ENCODE measurements at places on chromosomes 6 and 20. TPM values are rescaled to one million over a fixed set of nuclear protein-coding genes. Genes with fewer than 3 reads are reported as not detected.

- no peak for DNase-seq
Observed at GRCh38 chr6:31945154-31945506, 765 bp upstream of the CFB start.

- DNase-seq = no peak
Observed at GRCh38 chr6:71651636-71652035, 234.7 kb upstream of the RIMS1 start.

- no peak for DNase-seq
Observed at GRCh38 chr20:61263084-61263695, 11.1 kb downstream of the CDH4 start.

GRCh38 chr6:108694816-108695215 is 134.1 kb downstream of the FOXO3 start:
- no peak for DNase-seq

DNA sequence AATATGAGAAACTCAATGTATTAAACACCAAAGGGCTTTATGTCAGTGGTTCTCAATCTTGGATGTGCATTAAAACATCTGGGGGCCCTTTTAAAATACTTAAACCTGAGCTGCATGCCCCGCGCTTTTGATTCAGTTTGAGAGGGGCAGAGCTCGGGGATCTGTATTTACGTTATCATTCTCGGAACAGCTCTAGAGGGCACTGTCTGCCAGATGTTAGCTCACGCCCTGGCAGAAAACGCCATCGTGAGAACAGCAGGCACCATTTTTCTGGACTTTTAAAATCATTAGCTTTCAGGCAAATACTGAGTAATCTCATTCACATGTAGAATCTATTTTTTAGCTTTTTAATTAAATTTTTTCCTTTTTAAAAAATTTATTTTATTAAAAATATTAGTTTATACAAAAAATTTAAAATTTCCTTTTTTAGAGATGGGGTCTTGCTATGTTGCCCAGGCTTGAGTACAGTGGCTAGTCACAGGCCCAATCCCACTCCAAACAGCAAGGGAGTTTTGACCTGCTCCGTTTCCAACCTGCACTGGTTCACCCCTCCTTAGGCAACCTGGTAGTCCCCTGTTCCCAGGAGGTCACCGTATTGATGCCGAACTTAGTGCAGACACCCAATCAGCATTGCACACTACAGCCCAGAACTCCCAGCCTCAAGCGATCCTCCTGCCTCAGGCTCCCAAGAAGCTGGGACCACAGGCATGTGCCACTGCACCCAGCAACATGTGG is 30.0 kb upstream of the ZNF133 start:
- peak; percentile 53 for DNase-seq

DNA sequence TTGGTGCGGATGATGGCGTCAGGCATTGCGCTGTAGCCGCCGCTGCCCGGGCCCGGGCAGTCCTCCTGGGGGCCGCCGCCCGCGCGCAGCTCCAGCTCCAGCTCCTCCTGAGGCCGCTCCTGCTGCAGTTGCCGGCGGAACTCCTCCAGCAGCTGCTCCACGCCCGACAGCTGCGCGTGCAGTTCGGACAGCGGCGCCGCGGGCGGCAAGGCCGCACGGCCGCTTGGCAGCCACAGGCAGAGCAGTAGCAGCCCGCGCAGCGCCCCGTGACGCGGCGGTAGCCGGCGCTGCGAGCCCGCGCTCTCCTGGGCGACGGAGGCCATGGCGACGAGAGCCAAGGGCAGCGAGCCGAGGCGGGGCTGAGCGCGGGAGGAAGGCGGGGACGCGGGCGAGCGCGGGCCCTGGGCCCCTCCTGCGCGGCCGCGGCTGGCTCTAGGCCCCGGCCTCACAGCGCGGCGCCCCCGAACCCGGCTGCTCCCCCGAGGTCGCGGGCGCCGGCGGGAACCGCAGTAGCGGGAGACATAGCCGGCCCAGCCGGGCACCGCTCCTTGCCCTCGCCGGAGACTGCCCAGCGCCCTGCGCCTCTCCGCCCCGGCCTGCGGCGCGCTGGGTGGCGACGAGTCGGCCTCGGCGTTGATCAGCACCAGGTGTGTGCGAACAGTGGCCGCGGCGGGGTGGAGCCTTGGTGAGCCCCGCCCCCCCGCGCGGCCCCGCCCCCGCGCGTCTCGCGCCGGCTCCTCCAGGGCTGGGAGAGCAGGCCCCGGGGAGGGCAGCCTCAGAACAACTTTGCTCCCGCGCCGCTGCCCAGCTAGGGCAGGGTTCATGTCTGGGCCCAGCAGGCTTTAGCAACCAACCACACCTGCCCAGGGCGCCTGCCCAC is at the start of gene LRP11:
LRP11 (minus strand) TSS at position 662 of the 880 bp plus-strand sequence; CDS start at position 323, 339 bp downstream.
- DNase-seq = peak; percentile 93

DNA sequence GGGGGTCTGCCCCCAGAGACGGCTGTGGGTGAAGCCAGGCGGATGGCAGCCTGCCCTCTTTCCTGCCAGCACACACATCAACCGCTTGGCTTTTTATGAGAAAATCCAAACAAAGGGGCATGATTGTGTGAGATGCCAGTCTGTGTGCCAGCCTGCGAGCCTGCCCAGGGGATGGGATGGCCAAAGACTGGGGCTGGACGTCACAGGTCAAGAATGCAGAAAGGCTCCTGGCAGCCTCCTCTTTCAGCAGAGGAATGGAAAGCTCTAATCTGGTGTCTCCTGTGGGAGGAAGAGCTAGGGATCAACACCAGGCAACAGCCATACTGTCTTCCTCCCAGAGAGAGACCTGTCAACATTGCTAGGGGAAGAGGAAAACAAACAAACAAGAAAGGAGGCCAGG is 15.8 kb downstream of the TUBB2B start:
- DNase-seq = no peak

GRCh38 chr20:17609811-17610377 is 40.0 kb downstream of the DSTN start:
- no peak for DNase-seq

GRCh38 chr20:52983726-52984450 is 11.7 kb downstream of the TSHZ2 start:
- DNase-seq = peak; percentile 82

DNA sequence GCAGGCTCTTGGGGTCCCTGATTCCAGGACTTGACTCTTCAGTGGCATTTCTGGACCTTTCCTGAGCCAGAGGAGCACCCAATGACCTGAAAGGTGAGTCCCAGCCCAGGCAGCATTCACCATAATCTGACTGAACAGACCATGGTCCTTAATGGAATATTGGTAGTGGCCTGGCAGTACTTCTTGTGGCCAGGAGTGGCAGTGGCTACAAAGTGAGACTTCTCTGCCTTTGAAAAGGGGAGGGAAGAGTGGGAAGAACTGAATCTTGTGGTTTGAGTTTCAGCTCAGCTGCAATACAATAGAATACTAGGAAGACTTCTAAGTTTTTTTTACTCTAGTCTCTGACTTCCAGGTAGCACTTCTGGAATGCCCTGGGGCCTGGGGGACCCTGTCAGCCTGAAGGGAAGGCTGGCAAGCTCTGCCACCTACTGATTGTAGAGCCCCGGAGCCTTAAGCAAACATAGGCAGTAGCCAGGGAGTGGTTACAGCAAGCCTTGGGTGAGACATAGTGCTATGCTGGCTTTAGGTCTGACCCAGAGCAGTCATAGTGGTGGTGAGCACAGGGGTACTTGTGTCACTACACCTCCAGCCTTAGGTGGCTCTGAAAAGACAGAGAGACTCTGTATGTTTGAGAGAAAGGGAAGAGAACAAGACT is 674.2 kb upstream of the MANEA start:
- DNase-seq = no peak

DNA sequence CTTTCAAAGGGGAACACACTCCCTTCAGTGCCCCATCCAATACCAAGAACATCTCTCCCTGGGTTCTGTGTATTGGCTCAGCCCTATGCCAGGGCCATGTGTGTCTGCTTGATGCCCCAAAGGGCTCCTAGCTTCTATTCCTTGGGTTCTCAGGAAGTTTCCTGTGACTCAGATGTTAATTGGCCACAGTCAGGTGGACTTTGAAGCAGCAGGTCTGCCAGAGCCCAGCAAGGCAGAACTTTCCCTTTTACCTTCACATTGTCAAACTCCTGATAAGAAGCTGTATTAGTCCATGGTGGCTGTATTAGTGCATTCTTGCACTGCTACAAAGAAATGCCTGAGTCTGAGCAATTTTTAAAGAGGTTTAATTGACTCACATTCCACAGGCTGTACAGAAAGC is 116.0 kb upstream of the PTPRT start:
- no peak for DNase-seq

- DNase-seq = no peak
Observed at GRCh38 chr6:82056567-82056966, 191.0 kb downstream of the IBTK start.

DNA sequence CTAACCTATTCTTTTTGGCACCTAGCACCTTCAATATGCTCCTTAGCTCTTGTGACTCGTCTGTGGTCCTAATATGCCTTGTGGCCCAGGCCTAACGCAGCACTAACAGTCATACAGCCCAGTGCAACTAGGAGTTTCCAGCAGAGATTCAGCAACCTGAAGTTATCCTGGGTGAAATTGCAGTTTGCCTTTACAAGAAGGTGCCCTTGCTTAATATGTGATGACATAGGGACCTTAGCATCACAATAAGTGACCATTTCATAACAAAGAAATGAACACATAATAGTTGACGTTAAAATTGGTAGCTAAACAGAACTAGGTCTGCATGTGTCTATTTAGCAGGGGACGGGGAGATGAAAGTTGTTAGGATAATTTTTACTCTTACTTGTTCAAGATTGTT is 10.1 kb downstream of the FIG4 start:
- DNase-seq = no peak

DNA sequence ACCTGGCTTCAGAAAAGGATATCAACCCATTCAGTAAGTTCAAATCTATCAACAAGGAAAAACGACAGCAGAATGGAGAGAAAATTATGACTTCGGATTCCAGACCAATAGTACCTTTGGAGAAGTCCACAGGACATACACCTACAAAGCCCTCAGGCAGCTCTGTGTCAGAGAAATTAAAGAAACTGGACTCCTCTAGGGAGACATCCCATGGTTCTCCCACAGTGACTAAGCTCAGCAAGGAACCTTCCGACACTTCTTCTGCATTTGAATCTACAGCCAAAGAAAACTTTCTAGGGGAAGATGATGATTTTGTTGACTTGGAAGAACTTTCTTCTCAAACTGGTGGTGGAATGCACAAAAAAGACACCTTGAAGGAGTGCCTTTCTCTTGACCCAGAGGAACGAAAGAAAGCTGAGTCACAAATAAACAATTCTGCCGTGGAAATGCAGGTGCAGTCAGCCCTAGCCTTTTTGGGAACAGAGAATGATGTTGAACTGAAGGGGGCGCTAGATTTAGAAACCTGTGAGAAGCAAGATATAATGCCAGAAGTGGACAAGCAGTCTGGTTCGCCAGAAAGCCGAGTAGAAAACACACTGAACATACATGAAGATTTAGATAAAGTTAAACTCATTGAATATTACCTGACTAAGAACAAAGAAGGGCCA is 67.4 kb upstream of the HINT3 start:
- DNase-seq = no peak

DNA sequence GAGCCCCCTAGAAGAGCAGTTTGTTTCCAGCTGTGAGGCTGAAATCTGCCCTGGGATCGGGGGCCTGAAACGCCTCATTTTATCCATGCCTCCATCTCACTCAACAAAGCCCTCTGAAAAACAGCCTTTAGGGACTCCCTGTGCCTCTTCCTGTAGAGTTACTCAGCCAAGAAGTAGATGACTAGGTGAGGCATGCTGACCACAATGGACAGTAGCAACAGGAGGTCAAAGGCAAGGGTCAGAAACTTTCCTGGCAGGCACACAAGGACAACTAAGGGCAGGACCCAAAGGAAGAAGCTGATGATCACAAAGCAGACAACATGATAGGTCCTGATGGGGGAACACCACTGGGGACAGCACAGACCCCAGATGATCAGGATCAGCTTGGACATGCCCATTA is 12.8 kb downstream of the MAS1L start:
- DNase-seq = no peak

DNA sequence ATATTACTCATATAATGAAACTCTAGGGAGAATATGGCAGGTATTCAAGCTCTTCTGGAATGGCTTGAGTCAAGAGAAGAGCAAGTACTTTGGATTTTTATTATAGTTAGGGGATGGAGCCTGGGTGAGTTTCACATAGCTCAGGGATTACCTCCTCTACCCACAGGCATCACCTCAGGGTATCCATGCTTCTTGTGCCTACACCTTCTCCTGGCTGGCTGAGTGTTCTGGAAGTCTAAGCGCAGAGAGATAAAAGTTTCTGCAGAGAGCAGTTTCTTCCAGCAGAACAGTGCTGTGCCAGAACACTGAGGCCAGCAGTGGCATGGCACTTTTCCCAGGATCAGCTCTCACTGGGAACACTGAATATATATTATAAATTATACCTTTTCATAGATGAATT is 199.7 kb upstream of the KCNQ5 start:
- DNase-seq = no peak

GRCh38 chr6:156010-156409 is 136.3 kb upstream of the DUSP22 start:
- DNase-seq = no peak

DNA sequence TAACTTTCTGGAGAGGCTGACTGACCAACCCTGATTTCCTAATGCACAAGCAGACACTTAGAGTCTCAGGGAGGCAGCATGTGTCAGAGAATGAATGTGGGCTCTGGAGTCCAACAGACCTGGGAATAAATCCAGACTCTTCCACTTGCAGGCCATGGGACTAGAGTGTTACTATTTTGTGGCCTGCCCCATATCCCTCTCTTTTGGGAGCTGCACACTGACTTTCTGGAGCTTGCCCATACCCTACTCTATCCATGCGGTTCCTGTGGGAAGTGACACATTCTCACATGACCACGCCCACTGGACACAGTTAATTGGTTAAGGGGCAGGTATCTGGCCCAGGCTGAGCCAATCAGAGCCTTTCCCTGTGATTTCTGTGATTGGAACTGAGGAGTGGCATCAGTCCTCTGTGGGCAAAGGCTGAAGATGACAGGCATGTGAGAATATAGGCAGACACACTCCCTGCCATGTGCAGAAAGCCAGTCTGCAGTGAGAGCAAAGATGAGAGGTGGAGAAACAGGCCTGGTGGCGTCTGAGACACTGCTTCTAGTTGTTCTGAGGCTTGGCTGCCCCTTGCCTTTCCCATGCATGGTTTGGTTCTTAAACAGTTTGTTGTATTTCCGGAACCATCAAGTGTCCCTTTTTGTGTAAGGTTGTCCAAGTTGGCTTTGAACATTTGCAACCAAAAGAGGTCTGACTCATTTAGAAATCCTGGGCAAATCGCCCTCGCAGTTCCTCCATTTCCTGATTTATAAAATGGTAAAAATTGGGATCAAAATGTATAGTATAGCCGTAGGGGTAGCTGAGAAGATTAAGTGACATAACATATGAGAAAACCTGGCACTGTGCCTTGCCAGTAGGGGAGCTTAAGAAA is 125.6 kb downstream of the CDC5L start:
- no peak for DNase-seq

- DNase-seq = no peak
Observed at GRCh38 chr6:37868447-37868825, 48.9 kb downstream of the ZFAND3 start.

The THBD gene
- 22.4 TPM for total RNA-seq

The MYCT1 gene
- 7.5 TPM for total RNA-seq

The ELOVL2 gene
- total RNA-seq = 0.42 TPM

The OPN5 gene
- not detected for total RNA-seq

The SAMD5 gene
- 0.83 TPM for total RNA-seq
